Stimulated activated CD8-positive, alpha-beta memory T cell treated with anti-CD3 and anti-CD28 coated beads, Interleukin-7, amount 100 ng/mL, for 4 hours (primary cell): ENCODE measurements at places on chromosomes 2 and 18.

DNA sequence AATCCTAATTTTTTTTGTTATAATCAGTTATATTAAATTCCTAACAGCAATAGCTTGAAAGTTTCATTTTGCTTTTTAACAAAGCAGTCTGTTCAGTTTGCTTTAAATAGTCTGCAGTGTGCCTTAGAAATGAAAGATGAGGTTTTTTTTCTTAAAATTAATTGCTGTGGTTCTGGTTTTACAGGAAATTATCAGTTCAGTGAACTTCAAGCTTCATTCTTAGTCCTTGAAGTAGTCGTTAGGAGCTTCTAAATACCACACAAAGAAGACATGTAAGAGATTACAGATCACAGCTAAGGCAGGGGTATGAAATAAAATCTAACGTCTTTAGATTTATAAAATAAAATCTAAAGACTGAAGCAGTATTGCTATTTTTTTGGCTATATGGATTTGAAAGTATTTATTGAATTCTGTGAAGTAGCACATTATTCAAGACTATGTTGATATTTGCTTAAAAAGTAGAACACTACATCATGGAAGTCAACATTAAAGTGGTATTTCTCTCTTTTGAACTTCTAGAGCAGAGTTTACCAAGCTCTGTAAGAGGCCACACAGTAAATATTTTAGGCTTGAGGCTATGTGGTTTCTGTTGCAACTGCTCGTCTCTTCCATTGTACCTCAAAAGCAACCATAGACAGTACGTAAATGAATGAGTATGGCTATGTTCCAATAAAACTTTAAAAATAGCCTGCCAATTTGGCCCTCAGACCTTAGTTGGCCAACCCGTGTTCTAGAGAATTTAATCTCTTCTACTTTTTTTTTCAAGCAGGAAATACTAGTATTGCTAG is 81.5 kb upstream of the STON1 start:
- DNase-seq = no peak

- no peak for DNase-seq
These were observed 371.8 kb upstream of the GCFC2 start for GRCh38 chr2:76082509-76082908.

GRCh38 chr2:217631115-217631514 is 371.7 kb downstream of the TNS1 start:
- no peak for DNase-seq

DNA sequence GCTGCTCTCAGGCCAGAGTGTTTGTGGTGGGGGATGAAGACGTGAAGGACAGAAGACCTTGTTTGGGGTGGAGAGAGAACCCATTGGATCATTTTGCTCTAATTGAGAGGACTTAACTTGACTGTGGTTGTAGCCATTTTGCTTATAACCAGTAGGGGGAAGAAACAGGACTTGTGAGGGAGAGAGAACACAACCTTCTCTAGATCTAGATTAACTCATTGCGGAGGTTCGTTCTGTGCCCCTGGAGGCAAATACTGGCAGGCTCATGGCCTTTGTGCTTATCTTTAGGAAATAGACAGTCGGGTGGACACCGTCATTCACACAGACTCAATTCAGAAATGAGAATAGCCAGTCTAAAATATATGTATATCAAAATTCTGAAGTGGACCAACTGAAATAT is 147.0 kb upstream of the LHCGR start:
- DNase-seq = no peak

- DNase-seq = no peak
These were observed 111.9 kb downstream of the RGPD3 start for GRCh38 chr2:106356291-106356690.

GRCh38 chr2:31150120-31150670 is 12.0 kb upstream of the GALNT14 start:
- no peak for DNase-seq

GRCh38 chr18:79615091-79615490 is 64.5 kb upstream of the CTDP1 start:
- DNase-seq = no peak

DNA sequence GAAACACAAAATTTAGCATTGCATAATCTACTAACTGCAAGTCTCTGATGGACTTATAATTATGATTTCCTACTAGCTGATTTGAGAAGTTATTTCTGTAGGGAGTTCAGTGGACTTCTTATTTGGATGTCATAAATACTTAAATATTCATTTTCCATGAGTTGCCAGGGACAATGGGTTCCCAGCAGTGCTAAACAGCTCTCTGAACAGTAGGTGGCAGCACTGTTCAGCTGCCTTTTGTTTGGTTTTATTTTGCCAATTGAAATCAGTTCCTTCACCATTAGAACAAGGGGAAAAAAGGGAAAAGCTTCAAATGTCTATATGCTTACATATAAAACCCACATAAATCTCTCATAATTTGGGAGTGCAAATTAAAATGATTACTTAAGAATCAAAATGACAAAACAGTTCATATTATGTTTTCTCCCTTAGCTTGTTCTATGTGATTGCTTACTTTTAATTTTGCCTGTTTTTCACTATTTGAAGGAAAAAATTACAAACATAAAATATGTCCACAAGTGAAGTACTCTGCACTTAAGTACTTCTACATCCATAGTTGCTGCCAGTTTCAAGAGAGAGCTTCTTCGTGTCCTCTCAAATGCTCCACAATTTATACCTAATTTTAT is 898.9 kb downstream of the CPS1 start:
- DNase-seq = no peak

- DNase-seq = no peak
These were observed 500.6 kb upstream of the MYT1L start for GRCh38 chr2:2831633-2832032.

GRCh38 chr2:171469176-171469575 is 35.1 kb downstream of the DCAF17 start:
- no peak for DNase-seq

DNA sequence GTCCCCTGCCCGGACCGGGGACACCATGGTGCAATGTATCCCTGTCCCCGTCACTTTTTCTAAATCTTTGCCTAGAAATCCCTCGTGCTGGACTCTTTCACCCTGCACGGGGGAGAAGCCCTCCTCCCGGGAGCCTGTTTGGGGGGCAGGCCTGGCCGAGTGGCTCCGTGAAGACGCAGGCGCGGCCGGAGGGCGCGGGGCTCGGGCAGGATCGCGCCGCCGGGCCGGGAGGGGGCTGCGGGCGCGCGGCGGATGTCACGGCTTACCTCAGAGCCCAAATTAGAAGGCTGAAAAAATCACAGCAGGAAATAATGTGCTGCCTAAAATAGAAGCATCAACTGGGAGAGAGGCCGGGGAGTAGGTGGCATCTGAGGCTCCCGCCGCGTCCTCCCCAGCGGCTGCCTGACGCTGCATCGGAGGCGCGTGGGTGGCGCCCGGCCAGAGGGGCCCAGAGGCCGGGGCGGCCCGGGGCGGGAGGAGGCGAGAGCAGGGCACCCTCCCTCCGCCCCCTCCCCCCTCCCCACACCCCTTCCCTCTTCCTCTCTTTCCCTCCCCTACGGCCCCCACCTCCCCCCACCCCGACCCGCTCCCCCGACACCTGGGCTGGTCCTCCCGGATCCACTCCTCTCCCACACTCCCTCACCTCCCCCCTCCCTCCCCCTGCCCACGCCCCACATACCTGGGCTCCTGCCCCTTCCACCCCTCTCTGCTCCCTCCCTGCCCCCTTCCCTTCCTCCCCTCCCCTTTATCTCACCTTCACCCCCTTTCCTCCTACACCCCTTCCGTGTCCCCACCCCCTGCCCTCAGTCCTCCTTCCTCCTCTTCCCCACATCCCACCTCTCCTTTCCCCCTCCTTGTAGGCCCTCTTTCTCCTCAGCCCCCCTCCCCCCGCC is 51.9 kb downstream of the SLC4A1AP start:
- DNase-seq = peak; percentile 32

DNA sequence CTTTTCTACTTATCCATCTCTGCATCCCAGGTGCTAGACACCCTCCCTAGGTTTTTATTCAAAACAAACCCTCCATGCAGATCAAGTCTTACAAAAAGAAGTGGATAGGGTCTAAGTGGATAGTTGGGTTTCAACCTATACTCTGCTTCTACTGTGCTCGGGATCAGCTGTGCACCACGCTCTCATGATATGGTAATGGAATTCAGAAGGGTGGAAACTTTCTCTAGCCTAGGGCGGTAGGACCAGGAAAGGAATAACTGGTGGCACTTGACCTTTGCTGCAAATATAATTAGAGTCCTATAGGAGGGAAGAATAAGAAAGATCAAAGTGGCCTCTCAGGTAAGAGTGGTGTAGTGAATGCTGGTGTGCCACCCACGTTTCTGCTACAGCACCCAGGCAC is 272.9 kb downstream of the GPD2 start:
- no peak for DNase-seq

GRCh38 chr2:105446501-105446900 is 47.6 kb upstream of the FHL2 start:
- no peak for DNase-seq

DNA sequence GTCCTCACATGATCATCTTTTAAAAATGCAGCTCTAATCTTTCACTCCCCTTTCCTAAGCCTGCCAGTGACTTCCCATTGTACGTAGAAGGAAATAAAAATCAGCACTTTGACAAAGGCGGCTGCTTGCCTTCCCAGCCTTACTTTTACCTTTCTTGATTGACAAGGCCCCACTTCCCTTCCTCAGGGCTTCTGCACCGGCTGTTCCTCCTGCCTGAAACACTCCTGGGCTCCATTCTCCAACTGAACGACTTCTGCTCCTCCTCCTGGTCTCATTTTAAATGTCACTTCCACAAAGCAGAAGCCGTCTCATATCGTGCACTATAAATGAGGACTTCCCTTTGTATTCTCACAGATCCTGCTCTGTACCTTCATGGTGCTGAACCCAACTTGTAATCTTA is 56.1 kb downstream of the OSBPL6 start:
- DNase-seq = no peak

DNA sequence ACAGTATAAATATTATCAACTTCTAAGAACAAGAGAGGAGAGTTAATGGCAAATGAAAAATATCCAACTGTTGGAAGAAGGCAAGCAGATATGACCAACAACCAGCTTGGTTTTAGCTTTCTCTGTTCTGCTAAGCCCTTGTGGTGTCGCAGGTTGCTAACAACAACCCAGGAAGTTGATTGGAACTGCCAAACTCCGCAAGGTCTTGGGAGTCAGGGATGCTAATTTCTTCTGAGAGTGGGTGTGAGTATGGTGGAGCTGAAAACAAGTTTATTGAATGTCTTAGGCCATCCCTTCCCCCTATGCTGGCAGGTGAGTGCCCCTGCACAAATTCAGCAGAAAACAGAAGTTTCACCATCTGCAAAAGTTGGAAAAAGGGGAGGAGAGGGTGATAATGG is 17.5 kb downstream of the BZW1 start:
- no peak for DNase-seq

DNA sequence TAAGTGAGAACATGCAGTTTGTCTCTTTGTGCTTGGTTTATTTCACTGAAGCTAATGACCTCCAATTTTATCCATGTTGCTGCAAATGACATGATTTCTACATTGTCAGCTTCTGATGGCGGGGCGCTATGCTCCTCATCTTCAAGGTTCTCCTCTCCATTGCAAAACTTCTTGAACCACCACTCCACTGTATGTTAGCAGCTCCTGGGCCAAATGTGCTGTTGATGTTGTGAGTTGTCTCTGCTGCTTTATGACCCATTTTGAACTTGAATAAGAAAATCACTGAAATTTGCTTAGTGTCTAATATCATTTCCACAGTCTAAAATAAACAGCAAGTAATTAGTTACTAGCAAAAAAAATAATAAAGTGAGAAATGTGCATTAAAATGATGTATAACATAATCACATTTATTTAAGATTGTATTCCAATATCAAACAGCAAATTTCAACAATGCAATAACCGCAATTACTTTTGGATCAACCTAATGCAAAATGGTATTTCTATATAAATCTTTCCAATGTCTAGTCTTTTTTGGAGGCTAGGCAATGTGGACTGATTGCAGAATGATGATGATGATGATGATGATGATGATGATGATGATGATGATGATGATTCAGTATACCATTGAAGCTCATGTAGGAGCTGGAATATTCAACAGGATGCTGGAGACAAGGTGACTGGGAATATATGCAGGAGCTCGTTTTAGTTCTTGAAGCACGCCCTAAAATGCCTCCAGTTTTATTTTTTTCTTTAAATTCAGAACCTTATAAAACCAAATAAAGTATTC is 304.9 kb upstream of the KYNU start:
- no peak for DNase-seq

GRCh38 chr2:102512161-102512560 is 39.1 kb downstream of the SLC9A4 start:
- DNase-seq = no peak

- no peak for DNase-seq
These were observed 82.3 kb upstream of the ASAP2 start for GRCh38 chr2:9124231-9124741.

DNA sequence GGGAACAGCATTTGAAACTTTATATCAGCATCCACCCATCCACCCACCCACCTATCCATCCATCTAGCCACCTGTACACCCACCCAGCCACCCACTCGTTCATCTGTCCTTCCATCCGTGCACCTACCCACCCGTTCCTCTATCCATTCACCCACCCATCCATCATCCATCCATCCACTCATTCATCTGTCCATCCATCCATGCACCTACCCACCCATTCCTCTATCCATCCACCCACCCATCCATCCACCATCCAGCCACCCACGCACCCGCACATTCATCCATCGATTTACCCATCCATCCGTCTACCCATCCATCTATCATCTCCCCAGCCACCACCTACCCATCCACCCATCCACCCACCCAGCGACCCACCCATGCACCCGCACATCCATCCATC is 24.8 kb downstream of the LDLRAD4 start:
- no peak for DNase-seq

DNA sequence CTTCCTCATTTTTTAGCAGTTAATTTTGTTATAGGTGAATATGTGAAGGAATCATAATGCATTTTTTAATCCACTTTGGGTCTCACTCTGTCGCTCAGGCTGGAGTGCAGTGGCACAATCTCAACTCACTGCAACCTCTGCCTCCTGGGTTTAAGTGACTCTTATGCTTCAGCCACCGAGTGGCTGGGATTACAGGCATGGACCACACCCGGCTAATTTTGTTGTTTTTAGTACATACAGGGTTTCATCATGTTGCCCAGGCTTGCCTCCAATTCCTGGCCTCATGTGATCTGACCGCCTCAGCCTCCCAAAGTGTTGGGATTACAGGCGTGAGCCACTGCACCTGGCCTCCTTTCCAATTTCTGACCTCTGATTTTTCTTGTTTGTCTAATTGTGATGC is 17.7 kb downstream of the SCYGR5 start:
- DNase-seq = no peak

DNA sequence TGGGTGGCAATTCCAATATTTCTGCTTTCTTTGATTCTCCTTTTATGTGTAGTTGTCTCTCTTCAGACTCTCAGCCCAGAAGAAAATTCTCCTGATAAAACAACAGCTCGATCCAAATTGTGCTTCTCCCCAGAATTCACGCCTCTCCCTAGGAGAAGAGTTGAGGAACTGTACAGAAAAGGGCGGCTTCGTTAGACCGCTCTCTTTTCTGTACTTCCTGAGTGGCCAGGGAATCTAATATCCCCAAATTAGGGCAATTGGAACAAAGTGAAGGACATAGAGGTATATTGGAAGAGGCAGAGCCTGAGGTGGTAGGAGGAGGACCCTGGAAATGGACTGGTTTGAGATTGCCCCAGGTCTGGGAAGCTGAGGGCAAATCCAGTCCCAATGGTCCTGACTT is 5.6 kb downstream of the ADCYAP1 start:
- DNase-seq = no peak

- no peak for DNase-seq
These were observed 316.9 kb upstream of the REV1 start for GRCh38 chr2:99806758-99807157.

GRCh38 chr2:181105562-181105961 is 125.2 kb downstream of the UBE2E3 start:
- DNase-seq = no peak

GRCh38 chr2:236261452-236261851 is 2.8 kb downstream of the ASB18 start:
- no peak for DNase-seq
